Activated CD4-positive, alpha-beta T cell treated with anti-CD3 and anti-CD28 coated beads, Interleukin-2, Interleukin-4, amounts not matched to agents 100 ng/mL and 50 ng/mL, durations not matched to agents 16 hours and 8 hours (primary cell): ENCODE measurements at places on chromosomes 2 and 18.

- no peak for DNase-seq
Observed at GRCh38 chr2:70541481-70542020, 12.1 kb downstream of the TGFA start.

GRCh38 chr2:191938779-191939178 is 91.9 kb upstream of the CAVIN2 start:
- DNase-seq, result no peak

- DNase-seq, result no peak
Observed at GRCh38 chr2:234517971-234518370, 21.1 kb upstream of the ARL4C start.

GRCh38 chr2:27086724-27087593 is at the start of gene KHK:
Gene KHK (plus strand): TSS chr2:27086772. CDS start chr2:27087260, 488 bp downstream.
- DNase-seq, result no peak

- no peak for DNase-seq
Observed at GRCh38 chr18:28884304-28884703, 707.4 kb upstream of the CDH2 start.

DNA sequence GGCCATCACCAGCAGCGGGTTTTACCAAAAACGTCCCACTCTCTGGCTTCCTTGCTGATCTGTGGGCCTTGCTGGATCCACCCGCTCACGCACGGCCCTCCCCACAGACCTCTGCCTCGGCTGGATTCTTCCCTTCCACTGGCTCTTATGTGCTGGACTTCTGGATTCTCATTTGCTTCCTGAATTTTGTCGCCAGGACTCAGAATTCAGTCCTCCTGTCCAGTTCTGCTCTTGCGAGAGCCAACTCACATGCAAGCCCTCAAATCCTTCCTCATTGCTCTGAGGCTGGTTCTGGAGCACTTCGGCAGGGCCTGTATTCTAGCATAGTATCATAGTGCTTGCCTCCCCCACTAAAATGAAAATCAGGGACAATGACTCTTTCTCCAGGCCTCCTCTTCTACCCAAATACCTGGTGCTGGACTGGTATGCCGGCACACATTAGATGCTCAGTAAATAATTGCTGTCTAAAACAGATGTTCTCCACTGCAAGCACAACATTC is 115.5 kb downstream of the ATL2 start:
- DNase-seq, result no peak

- DNase-seq, result no peak
Observed at GRCh38 chr2:168734199-168734760, 68.2 kb upstream of the NOSTRIN start.

DNA sequence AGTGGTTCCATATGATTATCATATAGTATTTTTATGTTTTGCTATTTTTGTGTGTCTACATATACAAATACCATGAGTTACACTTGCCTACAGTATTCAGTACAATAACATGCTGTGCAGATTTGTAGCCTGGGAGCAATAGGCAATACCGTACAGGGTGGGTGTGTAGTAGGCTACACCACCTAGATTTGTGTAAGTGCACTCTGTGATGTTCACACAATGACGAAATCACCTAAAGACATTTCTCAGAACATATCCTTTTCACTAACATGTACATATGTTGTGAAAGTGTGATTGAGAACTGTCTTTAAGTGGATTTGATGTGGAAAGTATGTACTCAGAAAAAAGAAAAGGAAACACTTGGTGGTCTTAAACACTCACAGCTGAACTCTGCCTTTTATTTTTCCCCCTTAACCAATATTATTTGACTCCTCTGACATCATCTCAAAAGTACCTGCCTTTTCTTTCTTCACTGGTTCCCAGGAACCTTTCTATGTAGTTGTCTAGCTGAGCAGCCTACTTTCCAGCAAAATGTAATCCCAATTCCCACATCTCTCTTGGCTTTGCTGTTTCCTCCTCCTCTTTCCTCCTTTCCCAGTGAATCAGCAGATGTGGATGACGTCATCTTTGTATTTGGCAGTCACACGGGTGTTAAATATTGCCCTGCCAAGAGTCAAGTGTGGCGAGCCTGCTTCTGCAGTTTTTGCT is 47.7 kb downstream of the OSBPL6 start:
- DNase-seq, result no peak

- DNase-seq, result no peak
Observed at GRCh38 chr18:50158866-50159653, 35.9 kb downstream of the MYO5B start.

DNA sequence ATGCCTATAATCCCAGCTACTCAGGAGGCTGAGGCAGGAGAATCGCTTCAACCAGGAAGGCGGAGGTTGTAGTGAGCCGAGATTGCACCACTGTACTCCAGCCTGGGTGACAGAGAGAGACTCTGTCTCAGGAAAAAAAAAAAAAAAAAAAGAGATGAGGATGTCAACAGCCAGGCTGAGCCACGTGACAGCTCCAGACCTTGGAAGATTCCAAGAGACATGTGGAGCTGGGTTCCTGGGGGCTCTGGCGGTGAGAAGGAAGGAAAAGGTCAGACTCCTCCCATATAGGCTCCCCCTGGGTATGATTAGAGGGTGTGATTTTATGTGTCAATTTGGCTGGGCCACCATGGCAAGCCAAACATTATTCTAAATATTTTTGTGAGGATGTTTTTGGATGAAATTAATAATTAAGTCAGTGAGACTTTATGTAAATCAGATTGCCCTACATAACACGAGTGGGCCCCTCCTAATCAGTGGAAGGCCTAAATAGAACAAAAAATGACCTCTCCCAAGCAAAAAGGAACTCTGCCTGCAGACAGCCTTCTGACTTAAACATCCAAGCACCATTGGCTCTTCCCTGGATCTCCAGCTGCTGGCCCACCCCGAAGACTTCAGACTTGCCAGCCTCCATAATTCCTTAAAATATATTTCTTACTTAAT is 81.6 kb downstream of the MRO start:
- no peak for DNase-seq

- no peak for DNase-seq
Observed at GRCh38 chr2:215003001-215003400, 135.4 kb downstream of the ABCA12 start.
